ENCODE measurements at places on chromosomes 6 and 20. TPM values are rescaled to one million over a fixed set of nuclear protein-coding genes. Genes with fewer than 3 reads are reported as not detected.

The TNFRSF6B gene
- not detected for total RNA-seq

The RAET1L gene
- not detected for total RNA-seq

GRCh38 chr6:33923857-33924514 is 120.2 kb upstream of the MLN start:
- no peak overlapping the region for H3K27ac ChIP-seq
- DNase-seq, result peak; percentile 32
- H3K4me1 ChIP-seq, result peaks cover 6% of the 10 kb centered on the region
- no peak overlapping the region for H3K4me3 ChIP-seq
- H3K36me3 ChIP-seq, result no peaks in the 10 kb centered on the region

GRCh38 chr20:62588458-62589149 is 53.7 kb upstream of the SLCO4A1 start:
- no peak overlapping the region for H3K27ac ChIP-seq
- H3K4me3 ChIP-seq, result no peak overlapping the region
- no peaks in the 10 kb centered on the region for H3K36me3 ChIP-seq

- H3K4me3 ChIP-seq, result no peak overlapping the region
- H3K27ac ChIP-seq, result no peak overlapping the region
- H3K4me1 ChIP-seq, result no peaks in the 10 kb centered on the region
- peaks cover 3% of the 10 kb centered on the region for H3K36me3 ChIP-seq
Measured at GRCh38 chr20:50866036-50866685, 65.1 kb downstream of the ADNP start.

DNA sequence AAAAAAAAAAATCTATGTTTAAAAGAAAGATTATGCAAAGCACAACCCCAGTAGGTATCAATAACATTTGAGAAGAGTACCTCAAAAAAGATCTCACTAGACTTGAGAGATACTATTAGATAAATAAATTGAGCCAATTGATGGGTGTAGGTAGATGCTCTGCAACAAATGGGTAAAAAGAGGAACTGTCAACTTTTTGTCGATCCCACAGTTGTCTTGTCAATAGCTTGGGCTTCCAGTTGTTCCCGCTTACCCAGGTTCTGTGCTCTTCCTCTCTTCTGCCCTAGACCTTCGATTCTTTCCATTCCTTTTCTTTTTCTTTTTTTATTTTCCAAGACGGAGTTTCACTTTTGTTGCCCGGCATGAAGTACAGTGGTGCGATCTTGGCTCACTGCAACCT is 226.9 kb downstream of the SOX4 start:
- no peak for DNase-seq
- H3K27me3 ChIP-seq, result no peaks in the 10 kb centered on the region
- no peak overlapping the region for H3K27ac ChIP-seq
- H3K4me3 ChIP-seq, result no peak overlapping the region

GRCh38 chr6:23280437-23280836 is 711.1 kb downstream of the HDGFL1 start:
- DNase-seq, result no peak
- no peaks in the 10 kb centered on the region for H3K27me3 ChIP-seq
- no peak overlapping the region for H3K27ac ChIP-seq
- H3K4me1 ChIP-seq, result no peaks in the 10 kb centered on the region
- H3K4me3 ChIP-seq, result no peak overlapping the region

DNA sequence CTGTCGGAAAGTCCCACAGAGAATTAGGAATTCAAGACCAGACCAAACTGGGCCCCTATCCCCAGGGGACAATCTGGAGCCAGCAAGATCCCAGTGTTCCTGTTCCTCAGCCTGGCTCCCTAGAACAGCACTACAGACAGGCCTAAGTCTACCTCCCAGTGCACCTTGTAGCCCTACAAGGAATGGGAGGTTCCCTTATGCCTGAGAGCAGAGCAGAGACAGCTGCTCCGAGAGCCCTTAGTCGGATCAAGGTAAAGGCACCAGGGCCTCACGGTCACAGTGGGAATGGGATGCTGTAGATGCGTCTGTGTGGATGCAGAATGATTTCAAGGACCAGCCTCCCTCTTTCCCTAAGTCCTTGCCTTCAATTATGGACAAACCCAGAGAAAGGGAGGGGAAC is 204.5 kb upstream of the STXBP5 start:
- no peaks in the 10 kb centered on the region for H3K27me3 ChIP-seq
- no peak for DNase-seq
- no peaks in the 10 kb centered on the region for H3K36me3 ChIP-seq
- no peak overlapping the region for H3K27ac ChIP-seq
- no peak overlapping the region for H3K4me3 ChIP-seq
- H3K4me1 ChIP-seq, result no peaks in the 10 kb centered on the region

DNA sequence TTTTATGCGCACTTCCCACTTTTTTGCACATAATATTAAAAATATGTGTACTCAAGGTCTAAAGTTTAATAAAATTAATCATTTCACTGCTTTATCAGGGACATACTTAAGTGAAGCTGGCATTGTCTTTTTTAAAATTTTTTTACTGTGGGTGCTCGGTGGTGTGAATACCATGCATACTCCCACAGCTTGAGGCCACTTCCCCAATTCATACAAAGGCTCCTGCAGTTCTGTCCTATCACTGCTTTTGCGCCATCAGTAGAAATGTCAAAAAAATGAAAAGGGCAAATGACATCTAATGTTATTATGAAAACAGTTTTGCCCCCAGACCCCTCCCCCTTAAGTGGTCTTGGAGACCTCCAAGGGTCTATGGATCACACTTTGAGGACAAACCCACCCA is 464.1 kb upstream of the ARID1B start:
- H3K36me3 ChIP-seq, result no peaks in the 10 kb centered on the region
- H3K27ac ChIP-seq, result no peak overlapping the region
- no peaks in the 10 kb centered on the region for H3K4me1 ChIP-seq
- H3K27me3 ChIP-seq, result no peaks in the 10 kb centered on the region

- H3K27ac ChIP-seq, result no peak overlapping the region
- no peak for DNase-seq
- H3K27me3 ChIP-seq, result peaks cover 42% of the 10 kb centered on the region
- no peaks in the 10 kb centered on the region for H3K36me3 ChIP-seq
- peaks cover 2% of the 10 kb centered on the region for H3K4me1 ChIP-seq
- no peak overlapping the region for H3K4me3 ChIP-seq
Measured at GRCh38 chr20:21019814-21020658, 86.1 kb downstream of the LINC00237 start.

Measured in activated CD8-positive, alpha-beta T cell treated with anti-CD3 and anti-CD28 coated beads for 36 hours (primary cell).